ENCODE measurements at places on chromosomes 13 and 19. TPM values are rescaled to one million over a fixed set of nuclear protein-coding genes. Genes with fewer than 3 reads are reported as not detected.
A peak's percentile ranks its signal among the peaks of the same experiment; 100 is the strongest.

DNA sequence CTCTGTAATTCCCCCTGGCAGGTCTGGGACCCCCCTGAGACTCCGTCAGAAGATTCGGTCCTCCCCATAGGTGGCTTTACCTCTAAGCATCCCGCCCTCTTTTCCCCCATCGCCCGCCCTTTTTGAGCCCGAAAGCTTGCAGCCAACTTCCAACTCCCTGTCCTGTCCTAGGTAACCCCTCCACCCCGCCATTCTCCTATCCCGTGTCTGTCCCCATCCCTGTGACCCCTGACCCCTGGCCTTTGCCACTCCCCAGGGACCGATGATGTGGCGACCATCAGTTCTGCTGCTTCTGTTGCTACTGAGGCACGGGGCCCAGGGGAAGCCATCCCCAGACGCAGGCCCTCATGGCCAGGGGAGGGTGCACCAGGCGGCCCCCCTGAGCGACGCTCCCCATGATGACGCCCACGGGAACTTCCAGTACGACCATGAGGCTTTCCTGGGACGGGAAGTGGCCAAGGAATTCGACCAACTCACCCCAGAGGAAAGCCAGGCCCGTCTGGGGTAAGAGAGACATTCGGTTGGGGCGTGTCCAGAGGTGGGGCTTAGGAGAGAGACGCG, 488 bp downstream of the RCN3 start:
- no peak for DNase-seq

GRCh38 chr19:10227026-10227971, 3.8 kb downstream of the S1PR2 start:
- peak; percentile 68 for DNase-seq

DNA sequence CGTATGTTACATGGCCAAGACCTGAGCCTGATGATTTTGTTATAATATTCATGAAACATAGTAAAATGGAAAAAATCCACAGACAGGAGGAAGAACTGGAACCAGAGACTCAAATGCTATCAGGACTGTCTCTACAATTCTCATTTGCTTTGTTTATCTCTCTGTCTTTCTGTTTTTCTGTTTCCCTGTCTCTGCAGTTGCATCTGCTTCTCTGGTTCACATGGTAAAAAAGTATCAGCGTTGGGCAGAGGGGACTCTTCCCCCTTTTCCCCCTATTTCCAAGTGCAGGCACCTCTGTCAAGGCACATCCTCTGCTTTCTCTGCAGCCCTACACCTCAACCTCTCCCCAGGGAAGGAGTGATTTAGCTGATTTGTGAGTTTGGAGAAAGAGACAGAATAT, 41.2 kb upstream of the VWA8 start:
- DNase-seq = no peak

GRCh38 chr19:37334179-37335071, 36.5 kb upstream of the ZNF527 start:
- DNase-seq = peak; percentile 96

GRCh38 chr13:36051082-36051481, 80.1 kb downstream of the DCLK1 start:
- no peak for DNase-seq

DNA sequence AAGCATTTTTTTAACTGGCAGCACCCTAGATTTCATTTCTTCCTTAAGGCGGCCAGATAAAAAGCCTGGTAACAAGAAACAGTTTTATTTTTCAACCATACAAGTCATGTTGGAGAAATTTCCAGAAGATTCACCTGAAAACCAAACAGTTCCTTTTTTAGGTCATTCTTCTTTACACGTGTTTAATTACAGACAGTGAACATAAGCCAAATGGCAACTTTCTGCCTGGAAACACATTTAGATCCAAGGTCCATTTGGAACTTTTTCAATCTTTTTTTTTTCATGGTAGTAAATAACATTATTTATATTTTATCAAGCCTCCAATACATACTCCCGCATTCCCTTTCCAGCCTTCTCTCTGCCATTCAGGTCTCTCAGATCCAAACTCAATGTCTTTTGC, 886.1 kb upstream of the MIR17HG start:
- no peak for DNase-seq

DNA sequence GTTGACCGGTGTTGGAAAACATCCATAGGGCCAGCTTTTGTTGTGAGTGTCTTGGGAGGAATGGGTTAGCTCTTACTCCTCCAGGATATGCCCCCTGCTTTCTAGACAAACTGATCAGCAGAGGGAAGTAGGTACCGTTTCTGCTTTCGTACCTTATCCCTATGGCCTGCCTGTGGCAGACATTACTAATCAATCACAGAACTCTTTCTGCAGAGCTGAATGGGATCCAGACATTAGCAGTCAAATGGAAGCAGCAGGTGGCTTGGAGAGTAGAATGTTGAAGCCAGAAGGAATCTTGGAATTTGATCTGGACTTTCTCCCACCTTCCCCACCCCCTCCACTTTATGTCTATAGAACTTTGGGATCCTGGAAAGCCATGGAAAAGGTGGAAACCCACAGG, 17.1 kb downstream of the NWD1 start:
- DNase-seq = no peak

- no peak for DNase-seq
Measured at GRCh38 chr13:112759827-112760226, 70.0 kb downstream of the ATP11A start.

DNA sequence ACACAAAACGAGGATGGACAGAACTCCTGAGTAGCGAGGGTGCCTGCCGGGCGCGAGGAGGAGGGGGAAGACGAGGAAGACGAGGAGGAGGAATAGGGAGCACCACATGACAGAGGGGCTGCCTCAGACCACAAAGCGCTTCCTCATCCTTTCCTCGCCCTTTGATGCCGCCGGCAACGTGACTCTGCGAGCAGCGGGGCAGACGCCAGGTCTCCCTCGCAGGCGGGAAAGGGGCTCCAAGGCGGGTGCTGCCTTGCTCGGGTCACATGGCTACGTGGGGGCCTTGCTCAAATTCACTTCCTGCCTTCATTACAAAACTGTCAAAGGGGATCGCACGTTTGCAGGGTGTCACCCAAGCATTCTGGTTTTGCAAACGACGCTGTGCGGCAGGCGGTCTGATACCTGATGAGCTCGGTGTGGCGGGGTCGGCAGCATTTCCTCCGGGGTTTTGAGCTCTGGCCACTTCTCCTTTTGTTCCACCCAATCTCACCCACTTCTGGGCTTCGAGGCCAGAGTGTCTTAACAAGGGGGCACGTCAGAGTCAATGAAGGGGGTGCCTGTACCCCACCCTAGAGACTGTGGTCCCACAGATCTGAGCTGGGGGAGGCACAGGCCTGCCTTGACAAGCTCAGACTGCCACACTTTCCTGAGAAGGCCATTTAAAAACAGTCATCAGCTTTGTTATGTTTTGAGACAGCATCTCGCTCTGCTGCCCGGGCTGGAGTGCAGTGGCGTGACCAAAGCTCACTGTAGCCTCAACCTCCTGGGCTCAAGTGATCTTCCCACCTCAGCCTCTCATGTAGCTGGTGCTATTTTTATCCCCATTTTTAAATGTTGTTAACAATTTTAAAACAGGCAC, 14.9 kb downstream of the MAP2K2 start:
- DNase-seq = no peak

- no peak for DNase-seq
Measured at GRCh38 chr13:77523834-77524728, 11.4 kb upstream of the SCEL start.

MBOAT7 gene
- 12.7 TPM for total RNA-seq

CBARP gene
- total RNA-seq = 1.1 TPM

Measured in Right ventricle myocardium superior (tissue), 1 donor.